ENCODE measurements at places on chromosomes 11 and 22. TPM values are rescaled to one million over a fixed set of nuclear protein-coding genes. Genes with fewer than 3 reads are reported as not detected.

Gene SGSM1
- not detected for total RNA-seq

Gene NOL12
- 25.5 TPM for total RNA-seq

Gene APOA5
- total RNA-seq: not detected

Gene HOATZ
- total RNA-seq: not detected

Gene STIM1
- 26.3 TPM for total RNA-seq

Gene APOC3
- not detected for total RNA-seq

Gene SERPING1
- total RNA-seq: 5.5 TPM

Gene C11orf97
- total RNA-seq: not detected

Gene C11orf87
- total RNA-seq: 0.16 TPM

Gene PHLDB1
- total RNA-seq: 89.3 TPM

Gene YPEL1
- total RNA-seq: 1.3 TPM

Gene MAP6
- total RNA-seq: 0.86 TPM

Gene ANKK1
- 0.17 TPM for total RNA-seq

Gene PNPLA3
- total RNA-seq: 1.7 TPM

Gene ZBTB16
- 0.34 TPM for total RNA-seq

Gene ANO5
- total RNA-seq: not detected

Gene PCSK7
- total RNA-seq: 28.2 TPM

Gene CCDC81
- total RNA-seq: 0.26 TPM

Gene DMC1
- total RNA-seq: 6.9 TPM

Gene DRAP1
- total RNA-seq: 480 TPM

Gene OR10A2
- total RNA-seq: not detected

Gene ELFN2
- total RNA-seq: 0.32 TPM

Gene THY1
- 11.0 TPM for total RNA-seq

Gene ZP1
- 0.32 TPM for total RNA-seq

Gene MS4A15
- not detected for total RNA-seq

Gene VPS26B
- 33.9 TPM for total RNA-seq

Gene TALDO1
- total RNA-seq: 127 TPM

Gene IGF2
- total RNA-seq: 0.69 TPM

Gene GRK3
- total RNA-seq: 0.94 TPM

Gene DUSP18
- total RNA-seq: 11.5 TPM

Gene TSPAN18
- not detected for total RNA-seq

Gene NPAS4
- not detected for total RNA-seq

Gene APOL5
- not detected for total RNA-seq

Gene SLC22A25
- total RNA-seq: not detected

All from bronchial smooth muscle cell (primary cell).